ENCODE measurements at places on chromosomes 16 and 17.

- no peak for DNase-seq
Observed at GRCh38 chr17:65885541-65886312, 306.2 kb downstream of the CEP112 start.

DNA sequence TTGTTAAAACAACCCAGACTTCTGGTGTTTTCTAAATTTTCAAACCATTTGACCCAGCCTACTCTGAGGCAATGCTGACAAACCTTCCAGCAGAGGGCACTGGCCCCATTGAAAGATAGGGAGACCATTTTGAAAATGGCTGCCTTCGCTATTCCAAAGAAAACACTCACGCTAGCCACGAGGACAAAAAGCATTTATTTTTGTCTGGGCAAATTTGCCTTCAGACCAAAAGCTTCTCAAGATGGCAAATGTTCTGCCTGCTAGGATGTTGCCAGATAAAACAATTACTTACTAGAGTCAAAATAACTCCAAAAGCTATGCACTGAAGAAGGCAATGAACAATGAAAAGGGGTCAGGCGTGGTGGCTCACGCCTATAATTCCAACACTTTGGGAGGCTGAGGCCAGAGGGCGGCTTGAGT lies 296.7 kb upstream of the IRX5 start:
- DNase-seq: no peak

GRCh38 chr17:81685108-81685507 lies 1.3 kb downstream of the HGS start:
- no peak for DNase-seq

GRCh38 chr17:1920948-1921351 lies 91.1 kb downstream of the RPA1 start:
- DNase-seq: no peak

DNA sequence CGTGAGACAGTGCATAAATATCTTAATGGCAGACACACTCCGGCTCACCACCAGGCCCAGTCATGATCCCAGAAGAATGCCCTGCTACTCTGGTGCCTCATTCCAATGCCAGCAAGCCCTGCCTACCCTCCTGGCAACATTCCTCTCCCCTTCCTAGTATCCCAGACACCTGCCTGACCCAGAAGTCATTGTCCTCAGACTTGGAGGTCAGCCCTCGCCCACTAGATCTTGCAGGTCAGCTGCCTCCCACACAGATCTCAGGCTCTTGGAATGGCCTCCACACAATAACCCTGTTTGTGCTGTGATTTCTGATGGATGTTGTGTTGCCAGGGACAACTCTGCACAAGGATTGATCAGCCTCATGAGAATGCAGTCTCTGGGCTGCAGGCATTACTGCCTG lies 1.8 kb upstream of the TEX2 start:
- no peak for DNase-seq

- no peak for DNase-seq
Observed at GRCh38 chr17:59427425-59427921, 96.0 kb downstream of the YPEL2 start.

DNA sequence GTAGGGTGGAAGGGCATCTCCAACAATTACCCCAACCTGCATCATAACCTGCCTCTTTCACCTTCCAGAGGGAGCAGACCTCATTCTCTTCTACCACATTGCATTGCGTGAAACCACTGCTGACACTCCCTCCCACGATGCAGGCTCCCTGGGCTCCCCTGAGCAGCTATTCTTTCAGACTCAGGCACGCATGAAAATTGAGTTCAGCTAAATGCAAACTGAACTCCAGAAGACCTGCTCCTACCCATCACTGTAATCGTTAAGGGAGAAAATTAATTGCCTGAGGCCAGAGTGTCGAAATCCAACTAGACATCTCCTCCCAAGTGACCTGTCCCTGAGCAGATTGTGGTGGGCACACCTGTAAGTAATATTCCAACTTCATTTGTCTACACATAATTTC lies 186.0 kb downstream of the GRIN2A start:
- no peak for DNase-seq

DNA sequence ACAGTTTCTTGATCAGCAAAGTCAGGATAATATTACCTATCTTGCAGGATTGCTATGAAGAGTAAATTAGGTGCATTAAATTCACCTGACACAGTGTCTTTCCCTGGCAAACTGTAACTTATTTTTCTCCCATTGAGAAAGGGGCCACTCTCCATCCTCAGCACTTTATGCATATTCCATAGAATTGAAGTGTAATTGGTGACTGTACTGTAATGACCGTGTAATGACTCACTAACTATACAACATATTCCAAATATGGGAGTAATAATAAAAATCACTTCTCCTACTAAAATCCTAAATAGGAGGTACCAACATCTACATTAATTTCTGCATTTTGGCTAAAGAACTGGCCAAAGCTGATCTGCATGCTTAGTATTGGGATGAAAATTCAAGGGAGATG lies 141.9 kb upstream of the NOG start:
- DNase-seq: no peak

- no peak for DNase-seq
Observed at GRCh38 chr16:1674751-1675664, 3.1 kb upstream of the JPT2 start.

DNA sequence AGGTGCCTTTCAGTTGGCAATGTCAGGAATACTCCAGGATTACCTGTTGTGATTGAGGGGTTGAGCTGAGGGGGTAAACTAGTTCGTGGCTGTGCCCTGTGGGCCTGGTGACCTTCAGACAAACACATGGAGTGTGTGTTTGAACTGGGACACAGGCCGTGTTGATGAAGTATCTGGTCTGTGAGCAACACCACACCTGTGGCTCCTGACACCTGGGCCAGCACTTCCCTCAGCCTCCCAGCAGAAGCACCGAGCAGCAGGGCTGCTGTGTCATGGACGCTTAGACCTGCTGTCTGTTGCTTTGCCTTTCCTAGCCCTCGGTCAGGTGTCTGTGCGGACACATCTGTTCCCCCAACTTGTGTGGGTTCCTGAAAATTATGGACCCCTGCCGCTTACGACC lies 82.9 kb downstream of the KSR1 start:
- no peak for DNase-seq

DNA sequence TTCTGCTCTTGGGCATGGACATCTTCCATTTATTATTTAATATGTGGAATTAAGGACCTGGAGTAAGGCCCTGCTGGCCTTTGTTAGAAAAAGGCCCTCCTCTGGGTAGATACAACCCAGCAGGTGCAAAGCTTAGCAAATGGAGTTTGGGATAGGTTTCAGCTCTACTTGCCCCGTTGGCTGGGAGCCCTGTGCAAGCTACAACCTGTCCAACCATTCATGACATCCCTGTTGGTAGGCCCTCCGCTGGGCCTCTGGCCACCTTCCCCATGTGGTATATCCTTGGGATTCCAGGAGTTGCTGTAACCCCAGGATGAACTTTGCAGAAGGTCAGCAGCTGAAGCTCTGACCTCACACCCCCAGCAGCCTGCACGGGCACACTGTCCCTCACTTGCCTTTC lies 6.4 kb downstream of the NGFR start:
- DNase-seq: no peak

DNA sequence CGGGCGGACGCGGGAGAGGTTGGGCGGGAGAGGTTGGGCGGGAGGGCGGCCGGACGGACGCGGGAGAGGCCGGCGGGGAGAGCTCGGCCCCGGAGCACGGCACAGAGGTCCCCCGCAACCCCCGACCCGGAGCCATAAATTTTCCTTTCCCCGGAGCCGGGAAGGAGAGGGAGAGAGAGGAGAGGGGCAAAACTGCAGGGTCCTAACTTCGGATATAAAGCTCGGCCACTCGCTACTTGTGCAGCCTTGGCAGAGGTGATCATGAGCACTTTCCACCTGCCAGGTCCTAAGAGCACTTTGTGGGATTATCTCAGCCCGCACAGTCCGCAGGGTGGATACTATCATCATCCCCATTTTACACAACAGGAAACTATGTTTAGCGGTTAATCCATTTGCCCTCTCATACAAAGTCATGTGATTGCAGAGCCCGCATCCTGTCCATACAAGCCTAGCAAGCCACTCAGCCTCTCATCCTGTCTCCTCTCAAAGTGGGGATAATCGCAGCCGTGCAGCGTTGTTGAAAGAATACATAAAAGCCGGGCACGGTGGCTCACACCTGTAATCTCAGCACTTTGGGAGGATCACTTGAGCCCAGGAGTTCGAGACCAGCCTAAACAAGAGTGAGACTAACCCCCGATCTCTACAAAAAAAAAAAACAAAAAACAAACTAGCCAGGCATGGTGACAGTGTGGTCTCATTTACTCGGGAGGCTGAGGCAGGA lies 780 bp upstream of the DCAKD start:
- DNase-seq: peak; percentile 14

GRCh38 chr16:2205967-2206313 lies 686 bp downstream of the MLST8 start:
- DNase-seq: no peak

- peak; percentile 83 for DNase-seq
Observed at GRCh38 chr17:19744922-19745757, 3.0 kb downstream of the ALDH3A1 start.

GRCh38 chr16:50562657-50563056 lies 14.5 kb downstream of the NKD1 start:
- no peak for DNase-seq

DNA sequence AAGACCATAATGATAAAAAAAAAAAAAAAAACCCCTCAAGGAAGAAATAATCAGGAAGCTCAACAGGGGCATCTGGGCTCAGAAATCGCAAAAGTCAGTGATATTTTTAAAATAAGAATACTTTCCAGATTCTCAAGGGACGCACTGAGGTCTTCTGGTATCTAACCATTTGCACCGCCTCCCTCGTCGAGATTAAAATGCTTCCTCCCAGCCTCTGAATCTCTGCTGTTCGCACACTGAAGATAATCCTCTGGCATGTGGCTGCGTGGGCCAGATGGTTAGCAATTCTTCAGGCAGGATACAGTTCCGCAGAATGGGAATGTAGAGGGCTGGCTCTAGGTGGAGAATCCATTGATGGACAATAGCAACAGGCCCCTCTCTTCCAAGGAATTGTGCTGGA lies 211.7 kb upstream of the CDH5 start:
- no peak for DNase-seq

- DNase-seq: no peak
Observed at GRCh38 chr17:34916120-34916519, 45.1 kb downstream of the CCT6B start.

DNA sequence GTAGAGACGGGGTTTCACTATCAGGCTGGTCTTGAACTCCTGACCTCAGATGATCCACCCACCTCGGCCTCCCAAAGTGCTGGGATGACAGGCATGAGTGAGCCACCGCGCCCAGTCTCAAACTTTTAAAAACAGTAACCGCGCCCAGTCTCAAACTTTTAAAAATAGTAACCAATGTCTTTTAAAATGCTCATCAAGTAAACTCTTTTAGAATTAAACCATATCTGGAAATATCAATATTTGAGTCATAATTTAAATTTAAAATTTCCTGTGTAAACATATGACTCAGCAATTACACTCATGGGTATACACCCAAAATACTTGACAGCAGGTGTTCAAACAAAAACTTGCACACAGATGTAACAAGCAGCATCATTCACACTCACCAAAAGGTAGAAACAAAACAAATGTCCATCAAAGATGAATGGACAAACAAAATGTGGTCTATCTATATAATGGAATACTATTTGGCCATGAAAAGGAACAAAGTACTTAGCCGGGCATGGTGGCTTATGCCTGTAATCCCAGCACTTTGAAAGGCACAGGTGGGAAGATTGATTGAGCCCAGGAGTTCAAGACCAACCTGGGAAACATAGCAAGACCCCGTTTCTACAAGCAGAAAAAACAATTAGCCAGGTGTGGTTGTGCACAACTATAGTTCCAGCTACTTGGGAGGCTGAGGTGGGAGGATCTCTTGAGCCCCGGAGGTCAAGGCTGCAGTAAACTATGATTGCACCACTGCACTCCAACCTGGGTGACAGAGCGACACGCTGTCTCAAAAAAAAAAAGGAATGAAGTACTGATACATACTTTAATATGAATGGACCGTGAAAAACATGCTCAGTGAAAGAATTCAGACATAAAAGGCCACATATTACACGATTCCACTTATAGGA lies 20.2 kb downstream of the ENPP7 start:
- DNase-seq: no peak

DNA sequence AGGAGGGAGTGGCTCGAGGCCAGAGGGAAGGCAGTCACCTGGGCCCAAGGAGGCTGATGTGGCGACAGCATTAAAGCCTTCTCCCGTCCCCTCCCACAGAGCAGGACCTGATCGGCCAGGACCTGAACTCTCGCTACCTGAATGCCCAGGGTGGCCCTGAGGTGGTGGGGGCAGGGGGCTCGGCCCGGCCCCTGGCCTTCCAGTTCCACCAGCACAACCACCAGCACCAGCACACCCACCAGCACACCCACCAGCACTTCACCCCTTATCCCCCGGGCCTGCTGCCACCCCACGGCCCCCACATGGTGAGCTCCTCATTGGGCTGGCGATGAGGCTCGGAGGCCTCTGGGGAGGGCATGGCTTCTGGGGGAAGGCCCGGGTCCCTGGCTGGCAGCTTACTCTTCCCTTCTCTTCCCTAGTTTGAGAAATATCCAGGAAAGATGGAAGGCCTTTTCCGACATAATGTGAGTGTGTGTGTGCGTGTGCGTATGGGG lies 6.4 kb downstream of the FBRS start:
- no peak for DNase-seq
